Upper lobe of left lung (tissue), 6 donors: ENCODE measurements at places on chromosomes 2 and 18. TPM values are rescaled to one million over a fixed set of nuclear protein-coding genes. Genes with fewer than 3 reads are reported as not detected.

ZNF385B gene
- 70.7 TPM for total RNA-seq

SCN2A gene
- total RNA-seq = 0.61 TPM

DYNAP gene
- total RNA-seq = not detected

ARHGAP15 gene
- total RNA-seq = 19.7 TPM

COBLL1 gene
- 128 TPM for total RNA-seq

SIX2 gene
- 1.3 TPM for total RNA-seq

DNA sequence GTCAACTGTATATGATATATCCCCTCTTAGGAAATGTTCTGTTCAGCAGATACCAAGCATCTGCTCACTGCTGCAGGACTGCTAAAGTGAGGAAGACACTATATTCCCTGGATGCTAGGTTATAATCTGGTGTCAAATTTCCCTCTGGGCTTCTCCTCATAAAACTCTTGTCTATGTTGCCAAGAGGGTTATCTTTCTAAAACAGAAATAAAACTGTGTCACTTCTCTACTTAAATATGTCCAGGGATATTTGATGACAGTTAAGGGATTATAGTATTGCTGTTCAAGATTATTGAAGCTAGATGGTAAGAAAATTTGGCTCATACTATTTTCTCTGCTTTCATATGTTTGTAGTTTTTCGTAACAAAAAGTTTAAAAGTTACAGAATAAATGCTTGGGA is 30.5 kb upstream of the SNRNP27 start:
- DNase-seq = no peak

- DNase-seq = no peak
Observed at GRCh38 chr2:104744537-104744936, 109.4 kb upstream of the POU3F3 start.

- no peak for DNase-seq
Observed at GRCh38 chr2:158211502-158211901, 109.8 kb downstream of the UPP2 start.

DNA sequence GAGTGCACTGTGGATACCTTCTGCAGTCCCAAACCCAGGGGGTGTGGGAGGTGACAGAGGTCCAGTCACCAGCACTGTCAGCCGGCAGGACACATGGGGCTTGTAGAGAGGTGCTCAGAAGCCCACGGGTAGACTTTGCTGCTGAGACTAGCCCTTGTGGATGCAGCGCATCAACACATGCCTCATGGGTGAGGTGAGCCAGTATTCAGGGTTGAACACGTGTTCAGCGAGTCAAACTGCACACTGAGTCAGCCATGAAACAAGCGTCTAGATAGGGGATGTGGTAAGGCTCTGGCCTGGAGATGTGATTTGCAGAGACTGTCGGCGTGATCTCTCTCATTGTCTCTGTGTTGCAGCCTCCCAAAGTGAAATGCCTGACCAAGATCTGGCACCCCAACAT is 35.8 kb upstream of the SCLY start:
- no peak for DNase-seq

- no peak for DNase-seq
Observed at GRCh38 chr2:43051338-43051737, 175.1 kb downstream of the ZFP36L2 start.

- DNase-seq = no peak
Observed at GRCh38 chr18:48590678-48591077, 51.8 kb downstream of the CTIF start.

DNA sequence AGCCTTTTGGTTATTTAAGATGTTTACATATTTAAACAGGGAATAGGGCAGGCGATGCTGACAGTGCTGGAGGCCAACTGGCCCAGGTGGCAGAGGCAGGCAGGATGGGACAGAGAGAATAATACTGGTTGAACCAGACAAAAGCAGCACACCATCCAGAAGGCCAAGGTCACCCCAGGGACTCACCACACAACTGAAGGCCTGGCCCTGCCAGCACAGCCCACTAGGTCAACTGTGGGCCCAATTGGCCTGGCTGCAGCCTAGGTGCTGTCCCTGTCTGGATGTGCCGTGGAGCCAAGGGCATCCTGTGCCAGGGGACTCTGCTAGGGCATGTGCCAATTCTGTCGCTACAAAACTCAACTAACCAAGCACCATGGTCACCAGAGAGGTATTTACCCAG is 69.2 kb downstream of the RNF152 start:
- no peak for DNase-seq

DNA sequence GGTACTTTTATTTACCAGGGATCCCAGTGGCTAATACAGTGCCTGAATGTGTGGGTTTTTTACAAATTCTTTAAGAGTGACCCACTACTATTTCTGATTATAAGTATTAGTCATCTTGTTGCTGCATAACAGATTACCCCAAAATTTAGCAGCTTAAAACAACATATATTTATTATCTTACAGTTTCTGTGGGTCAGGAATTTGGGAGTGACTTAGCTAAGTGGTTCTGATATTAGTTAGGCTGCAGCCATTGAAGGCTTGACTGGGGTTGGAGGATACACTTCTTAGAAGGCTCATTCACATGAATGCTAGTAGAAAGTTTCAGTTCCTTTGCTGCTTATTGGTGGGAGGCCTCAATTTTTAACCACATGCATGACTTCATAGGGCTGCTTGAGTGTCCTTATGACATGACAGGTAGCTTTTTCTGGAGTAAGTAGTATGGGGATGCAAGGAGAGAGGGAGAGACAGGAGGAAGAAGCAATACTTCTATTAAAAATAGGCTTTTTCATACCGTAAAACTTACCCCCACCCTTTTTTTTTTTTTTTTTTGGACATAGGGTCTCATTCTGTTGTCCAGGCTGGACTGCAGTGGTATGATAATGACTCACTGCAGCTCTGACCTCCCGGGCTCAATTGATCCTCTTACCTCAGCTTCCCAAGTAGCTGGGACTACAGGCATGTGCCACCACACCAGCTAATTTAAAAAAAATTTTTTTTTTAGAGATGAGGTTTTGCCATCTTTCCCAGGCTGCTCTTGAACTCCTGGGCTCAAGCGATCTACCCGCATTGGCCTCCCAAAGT is 13.3 kb upstream of the POLE4 start:
- no peak for DNase-seq

DNA sequence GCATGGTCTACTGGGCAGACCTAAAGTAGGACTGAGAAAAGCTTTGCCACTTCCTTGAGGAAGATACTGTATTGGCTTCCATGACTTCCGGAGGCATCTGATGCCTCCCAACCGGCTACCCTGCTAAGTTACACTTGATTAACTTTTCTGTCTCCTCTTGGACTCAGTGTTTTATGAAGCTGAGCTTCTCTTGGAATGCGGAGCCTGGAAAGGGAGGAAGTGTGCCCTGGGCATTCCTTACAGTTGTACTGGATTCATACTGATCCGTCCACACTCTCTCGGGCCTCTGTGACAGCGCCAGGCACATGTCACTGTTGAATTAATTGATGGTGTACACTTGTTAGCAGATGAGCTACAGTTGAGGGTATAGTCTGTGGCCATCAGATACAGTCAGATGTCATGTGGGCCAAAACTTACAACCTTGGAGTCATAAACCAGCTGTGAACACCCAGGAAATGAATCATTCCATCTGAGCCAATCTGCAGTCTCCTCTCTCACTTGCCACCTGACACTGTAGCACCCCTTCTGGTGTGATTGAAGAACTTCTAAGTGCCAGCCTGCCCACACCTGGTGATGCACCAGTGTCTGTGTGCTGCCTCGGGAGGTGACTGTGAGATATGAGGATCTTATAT is 122.5 kb downstream of the FHOD3 start:
- DNase-seq = no peak

- no peak for DNase-seq
Observed at GRCh38 chr2:212897296-212897695, 254.1 kb downstream of the IKZF2 start.

DNA sequence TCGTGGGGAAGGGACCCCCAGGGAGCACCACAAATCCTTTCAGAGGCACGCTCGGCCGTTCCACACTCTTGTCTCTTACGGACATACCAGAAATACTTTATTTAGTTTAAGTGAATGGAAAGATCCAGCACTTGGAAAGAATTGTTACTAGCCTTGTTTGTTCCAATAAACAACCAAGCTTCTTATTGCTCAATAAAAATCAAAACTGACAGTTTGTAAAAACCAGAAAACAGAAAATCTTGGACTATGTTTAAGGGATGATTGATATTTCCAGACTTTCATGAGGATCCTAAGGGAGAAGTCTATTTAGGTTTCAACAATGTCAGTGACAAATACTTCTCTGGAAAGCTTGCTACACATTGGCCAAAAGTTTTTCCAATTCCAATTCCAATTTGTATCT is 31.6 kb upstream of the CCBE1 start:
- no peak for DNase-seq

- no peak for DNase-seq
Observed at GRCh38 chr2:82182270-82182669, 1877.7 kb upstream of the LRRTM1 start.

GRCh38 chr2:61011678-61012077 is 5.8 kb upstream of the PEX13 start:
- DNase-seq = peak; percentile 65

- DNase-seq = no peak
Observed at GRCh38 chr18:56285387-56286065, 352.9 kb downstream of the TXNL1 start.

DNA sequence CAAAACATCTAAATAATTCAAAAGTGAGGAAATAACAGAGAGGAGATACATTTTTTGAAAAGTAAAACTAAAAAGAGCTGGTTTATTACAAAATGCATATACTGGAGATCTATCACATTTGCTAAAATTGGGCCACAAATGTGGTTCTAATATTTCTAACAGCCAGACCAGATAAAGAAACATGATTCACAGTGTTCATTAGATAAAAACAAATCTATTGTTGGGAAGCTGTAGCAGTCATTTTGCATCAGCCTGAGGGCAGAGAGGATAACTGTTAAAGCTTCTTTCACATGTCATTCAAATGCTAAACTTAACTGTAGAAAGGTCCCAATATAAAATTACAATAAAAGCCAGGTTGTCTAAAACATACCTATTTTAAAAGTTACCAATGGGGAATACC is 148.3 kb downstream of the GULP1 start:
- no peak for DNase-seq

DNA sequence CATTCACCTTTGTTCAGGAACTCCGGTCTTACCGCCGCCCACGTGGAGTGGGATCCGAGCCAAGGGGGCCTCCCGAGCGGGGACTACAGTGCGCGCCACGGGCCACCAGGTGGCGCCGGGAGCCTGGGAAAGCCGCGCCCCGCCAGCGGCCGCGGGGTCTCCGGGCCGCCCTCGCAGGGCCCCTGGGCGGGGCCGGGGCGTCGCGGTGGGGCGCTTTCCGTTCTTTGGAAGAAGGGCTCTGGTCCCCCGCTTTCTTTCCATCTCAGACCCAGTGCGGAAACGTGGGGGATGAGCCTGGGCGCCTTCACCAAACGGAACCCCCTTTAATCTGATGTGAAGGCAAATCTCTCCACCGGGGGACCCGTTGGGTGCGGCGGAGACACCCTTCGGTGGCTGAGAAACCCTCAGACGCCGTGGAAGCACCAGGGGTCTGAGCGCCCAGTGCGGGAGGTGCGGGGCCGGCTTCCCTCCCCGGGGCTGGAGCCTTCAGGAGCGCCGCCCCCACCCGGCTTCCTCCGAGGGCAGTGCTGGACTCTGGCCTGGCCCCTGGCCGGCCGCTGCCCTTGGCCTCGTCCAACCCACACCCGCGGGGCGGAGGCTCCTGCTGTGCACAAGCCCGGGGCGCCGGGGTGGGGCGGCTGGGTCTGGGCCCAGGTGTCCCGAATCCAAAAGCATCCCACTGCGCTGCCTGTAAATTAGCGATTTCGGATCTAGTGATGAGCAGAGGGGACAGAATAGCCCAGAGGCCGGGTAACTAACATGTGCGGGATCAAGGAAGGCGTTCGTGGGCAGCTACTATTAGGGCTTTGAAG is 44.6 kb downstream of the GORASP2 start:
- DNase-seq = peak; percentile 89

GRCh38 chr2:218229239-218229638 is 12.2 kb downstream of the ARPC2 start:
- no peak for DNase-seq

- no peak for DNase-seq
Observed at GRCh38 chr2:9895669-9896590, 52.7 kb downstream of the TAF1B start.

DNA sequence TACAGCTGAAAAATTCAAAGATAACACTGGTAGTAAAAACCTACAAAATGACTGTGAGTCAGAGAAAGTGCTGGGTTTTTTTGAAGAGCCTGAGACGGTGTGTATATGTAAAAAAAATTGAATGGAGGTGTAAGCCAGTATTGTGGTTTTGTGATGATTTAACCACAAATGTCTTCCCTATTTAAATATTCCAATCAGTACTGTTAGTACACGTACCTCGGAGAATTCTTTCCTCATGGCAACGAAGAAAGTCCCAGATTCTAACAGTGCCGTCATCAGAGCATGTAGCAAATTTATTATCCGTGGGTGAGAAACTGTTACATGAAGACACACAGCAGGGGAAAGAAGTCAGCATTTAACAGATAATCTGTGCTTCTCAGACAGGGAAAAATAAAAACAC is 48.1 kb downstream of the WDR33 start:
- no peak for DNase-seq

- DNase-seq = no peak
Observed at GRCh38 chr18:13574355-13574754, 152.0 kb downstream of the FAM210A start.

DNA sequence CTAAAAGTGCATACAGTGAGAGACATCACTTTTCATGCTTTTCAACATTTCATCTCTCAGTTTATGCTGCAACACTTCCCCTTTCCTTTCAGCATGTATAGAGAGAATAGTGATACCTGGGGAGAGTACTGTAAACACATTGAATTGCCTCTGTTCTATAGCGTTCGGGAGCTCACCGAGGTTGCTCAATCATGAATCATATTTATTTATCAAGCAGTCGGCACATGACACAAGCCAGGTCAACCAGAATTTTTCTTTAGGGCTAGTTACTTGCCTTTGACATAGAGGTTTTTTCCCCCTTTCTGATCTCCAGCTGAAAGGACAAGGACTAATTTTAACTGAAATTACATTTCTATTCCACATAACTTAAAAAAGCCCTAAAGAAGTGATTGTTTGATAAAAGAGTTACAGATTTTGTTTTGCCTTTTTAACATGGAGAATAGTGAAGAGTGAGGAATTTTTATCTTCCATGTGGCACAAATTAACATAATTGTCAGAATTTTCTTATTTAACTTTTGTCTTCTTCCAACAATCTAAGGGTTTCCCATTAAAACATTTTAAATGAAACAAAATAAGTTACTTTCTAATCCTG is 690.9 kb upstream of the TMEFF2 start:
- no peak for DNase-seq

GRCh38 chr2:6412533-6413091 is 453.1 kb downstream of the CMPK2 start:
- no peak for DNase-seq

DNA sequence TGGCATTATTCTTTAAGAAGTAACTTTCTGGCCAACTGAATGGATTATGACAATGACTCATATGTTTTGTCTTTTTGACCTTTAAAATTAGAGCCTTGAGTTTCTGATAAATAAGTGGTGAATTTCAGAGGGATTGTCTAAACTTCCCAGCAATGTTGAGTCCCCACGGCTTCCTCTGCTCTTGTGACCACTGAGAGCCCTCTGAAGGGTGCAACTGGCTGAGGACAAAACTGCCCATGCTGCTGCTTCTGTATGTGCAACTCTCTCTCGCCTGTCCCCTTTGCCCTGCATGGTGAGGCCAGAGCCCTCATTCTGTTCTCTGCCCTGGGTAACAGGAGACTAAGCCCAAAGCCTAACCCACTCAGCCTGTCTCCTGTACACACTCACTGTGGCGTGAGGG is 52.7 kb upstream of the SLC14A1 start:
- no peak for DNase-seq
